GM04504 (cell line): ENCODE measurements at places on chromosomes 6 and 20.

DNA sequence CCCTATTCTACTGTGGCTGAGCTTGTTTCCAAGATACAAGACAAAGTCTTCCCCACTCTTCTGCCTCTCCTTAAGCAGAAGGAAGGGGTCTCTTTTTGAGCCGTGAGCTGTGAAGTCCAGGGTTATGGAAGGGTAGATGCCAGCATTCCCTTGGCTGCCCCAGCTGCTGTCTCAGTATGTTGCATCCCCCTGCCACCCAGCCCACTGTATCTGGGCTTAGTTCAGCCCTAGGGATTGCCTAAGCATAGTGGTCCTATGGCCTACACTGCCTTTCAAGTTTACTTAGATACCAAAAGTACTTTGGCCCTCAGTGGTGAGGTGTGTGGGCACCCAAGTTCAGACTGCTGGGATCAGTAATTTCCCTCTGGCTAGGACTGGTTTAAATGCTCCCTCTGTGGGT is 421.9 kb upstream of the KHDRBS2 start:
- no peak for DNase-seq

DNA sequence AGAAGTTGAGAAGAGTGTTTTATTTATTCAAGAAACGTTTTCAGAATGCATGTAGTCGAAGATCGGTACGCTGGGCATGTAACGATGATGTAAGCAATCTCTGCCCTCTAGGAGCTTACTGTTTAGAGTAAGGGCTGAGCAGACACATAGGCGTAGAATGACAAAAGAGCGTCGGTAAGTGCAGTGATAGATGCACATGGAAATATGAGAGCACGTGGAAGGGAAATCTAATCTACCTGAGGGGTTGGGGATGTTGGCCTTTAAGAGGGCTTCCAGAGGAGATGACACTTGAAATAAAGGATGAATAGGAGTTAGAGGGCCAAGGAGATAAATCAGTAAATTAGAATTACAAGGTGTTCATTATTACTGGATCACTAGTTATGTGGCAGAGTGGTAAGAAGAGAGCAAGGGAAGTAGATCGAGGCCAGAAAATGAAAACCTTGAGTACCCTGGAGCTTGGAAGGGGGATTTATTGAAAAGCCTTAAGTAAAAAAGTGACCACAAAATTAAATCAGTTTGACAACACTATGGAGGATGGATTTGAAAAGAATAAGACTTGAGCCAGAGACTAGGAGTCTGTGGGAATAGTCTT is 782 bp downstream of the TRMT11 start:
- no peak for DNase-seq

DNA sequence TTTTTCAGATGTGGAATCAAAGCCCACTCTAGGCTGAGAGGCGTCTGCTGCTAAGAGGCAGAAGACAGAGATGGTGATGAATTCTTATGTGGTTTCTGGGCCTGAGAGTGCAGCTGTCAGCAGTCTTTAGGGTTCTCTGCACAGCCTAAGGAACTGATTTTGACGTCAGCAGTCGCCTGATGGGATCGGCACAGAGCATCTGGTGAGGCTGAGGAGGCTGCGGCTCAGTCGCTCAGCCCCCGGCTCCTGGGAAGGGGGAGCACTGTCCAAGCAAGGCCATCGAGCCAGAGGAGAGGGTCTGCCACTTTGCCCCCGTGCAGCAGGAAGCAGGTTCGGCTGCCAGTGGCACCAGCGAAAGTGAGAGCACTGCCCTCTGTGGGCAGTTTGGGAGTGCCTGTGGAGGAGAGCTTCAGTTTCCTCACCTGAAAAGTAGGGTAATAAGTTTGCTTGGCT is 92.5 kb downstream of the TCP11 start:
- DNase-seq = no peak

- no peak for DNase-seq
Observed at GRCh38 chr20:42957704-42958095, 232.0 kb downstream of the PTPRT start.

- no peak for DNase-seq
Observed at GRCh38 chr20:18588574-18588933, 700 bp downstream of the DTD1 start.

DNA sequence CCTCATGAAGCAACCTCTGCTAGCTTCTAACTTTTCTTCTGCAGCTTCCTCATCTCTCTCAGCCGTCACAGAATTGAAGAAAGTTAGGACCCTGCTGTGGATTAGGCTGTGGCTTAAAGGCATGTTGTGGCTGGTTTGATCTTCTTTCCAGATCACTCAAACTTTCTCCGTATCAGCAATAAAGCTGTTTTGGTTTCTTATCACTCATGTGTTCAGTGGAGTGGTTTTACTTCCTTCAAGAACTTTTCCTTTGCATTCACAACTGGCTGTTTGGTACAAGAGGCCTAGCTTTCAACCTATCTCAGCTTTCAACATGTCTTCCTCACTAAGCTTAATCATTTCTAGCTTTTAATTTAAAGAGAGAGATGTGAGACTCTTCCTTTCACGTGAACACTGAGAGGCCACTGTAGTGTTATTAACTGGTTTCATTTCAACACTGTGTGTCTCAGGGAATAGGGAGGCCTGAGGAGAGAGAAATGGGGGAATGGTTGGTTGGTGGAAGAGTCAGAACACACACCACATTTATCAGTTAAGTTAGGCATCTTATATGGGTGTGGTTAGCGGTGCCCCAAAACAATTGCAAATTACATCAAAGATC is 17.2 kb downstream of the ZSCAN23 start:
- DNase-seq = no peak

- no peak for DNase-seq
Observed at GRCh38 chr6:93226822-93227221, 192.5 kb downstream of the EPHA7 start.

DNA sequence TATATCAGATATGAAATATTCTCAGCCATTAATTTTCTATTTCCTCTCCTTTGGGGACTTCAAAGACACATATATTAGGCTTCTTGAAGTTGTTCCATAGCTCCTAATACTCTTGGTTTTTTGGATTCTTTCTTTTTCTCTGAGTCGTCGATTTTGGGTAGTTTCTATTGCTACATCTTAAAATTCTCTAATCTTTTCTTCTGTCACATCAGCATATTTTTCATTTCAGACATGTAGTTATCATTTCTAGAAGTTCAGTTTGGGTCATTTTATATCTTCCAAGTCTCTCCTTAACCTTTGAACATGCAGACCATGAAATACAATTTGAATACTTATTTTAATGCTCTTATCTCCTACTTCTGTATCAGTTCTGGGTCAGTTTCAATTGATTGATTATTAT is 38.9 kb upstream of the SCRT2 start:
- DNase-seq = no peak

GRCh38 chr20:39800548-39800947 is 838.4 kb downstream of the DHX35 start:
- peak; percentile 66 for DNase-seq

GRCh38 chr6:150579611-150580010 is 20.1 kb upstream of the PLEKHG1 start:
- DNase-seq = no peak

GRCh38 chr6:24655215-24655614 is 9.2 kb upstream of the KIAA0319 start:
- no peak for DNase-seq

GRCh38 chr20:63572788-63573646 is 1.0 kb downstream of the HELZ2 start:
- DNase-seq = no peak

DNA sequence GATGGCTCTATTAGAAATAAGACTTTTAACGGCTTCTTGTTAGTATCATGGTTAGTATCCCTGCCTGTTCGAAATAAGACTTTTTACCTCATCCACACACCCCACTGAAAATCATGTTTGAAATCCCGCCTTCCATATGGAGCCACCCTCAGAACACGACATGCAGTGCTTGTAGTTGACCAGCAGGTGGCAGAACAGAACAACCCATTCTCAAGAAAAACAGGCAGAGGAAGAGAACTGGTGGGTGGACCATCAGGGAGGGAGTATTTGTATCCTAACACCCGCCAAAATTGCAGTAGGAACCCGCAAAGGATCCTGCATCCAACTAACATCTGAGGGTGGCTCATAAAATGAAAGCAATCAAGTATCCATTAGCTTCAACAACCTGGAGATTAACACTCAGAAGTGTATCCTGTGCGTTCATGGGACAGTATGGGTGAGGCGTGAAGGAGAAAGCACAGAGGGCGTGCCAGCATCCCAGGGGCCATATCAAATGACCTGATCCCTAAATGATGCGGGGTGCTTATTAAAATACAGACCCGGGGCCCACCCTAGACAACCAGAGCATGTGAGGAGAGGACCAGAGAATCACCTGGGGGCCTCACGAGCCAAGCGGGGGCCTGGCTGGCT is 89.6 kb upstream of the NHSL1 start:
- peak; percentile 42 for DNase-seq
